ENCODE measurements at places on chromosomes 7 and 10.

DNA sequence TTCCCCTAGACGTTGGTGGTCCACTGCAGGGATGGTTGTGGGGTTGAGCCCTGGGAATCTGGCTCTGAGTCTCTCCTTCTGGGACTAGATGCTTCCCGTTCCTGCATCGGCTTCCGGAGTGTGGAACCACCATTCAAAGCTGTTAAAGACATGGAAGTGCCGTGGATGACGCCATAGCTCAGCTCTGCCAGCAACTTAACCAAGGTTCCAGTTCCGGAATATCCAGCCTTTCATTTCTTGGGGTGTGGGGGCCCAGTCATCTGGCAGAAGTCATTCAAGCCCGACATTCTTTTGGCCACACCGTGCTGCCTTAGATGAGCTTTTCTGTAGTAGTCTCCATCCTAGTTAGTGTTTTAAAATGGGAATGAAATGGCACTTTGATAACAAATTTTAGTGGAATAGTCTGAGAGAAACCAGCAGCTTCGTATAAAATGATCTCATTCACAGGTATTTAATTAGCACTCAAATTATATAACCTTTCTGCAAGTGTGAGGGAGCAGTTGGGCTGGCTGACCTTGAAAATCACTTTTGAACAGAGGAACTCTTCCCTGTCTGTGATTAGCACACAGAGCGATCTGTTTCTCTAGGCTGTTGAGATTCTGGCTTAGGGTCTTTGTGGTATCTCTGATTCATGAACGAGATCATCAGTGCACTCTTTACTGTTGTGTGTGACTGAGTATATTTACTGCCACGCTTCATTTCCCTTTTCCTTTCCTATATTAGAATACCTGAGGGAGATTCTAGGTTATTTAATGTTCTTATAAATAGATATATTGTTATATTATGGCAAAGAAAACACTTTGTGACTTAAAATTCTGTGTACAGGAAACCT is 19.9 kb downstream of the LMTK2 start:
- no peak for DNase-seq

GRCh38 chr10:35598379-35598778 is 6.8 kb upstream of the GJD4 start:
- DNase-seq = no peak

- DNase-seq = no peak
Measured at GRCh38 chr7:22372863-22373262, 15.9 kb upstream of the RAPGEF5 start.

DNA sequence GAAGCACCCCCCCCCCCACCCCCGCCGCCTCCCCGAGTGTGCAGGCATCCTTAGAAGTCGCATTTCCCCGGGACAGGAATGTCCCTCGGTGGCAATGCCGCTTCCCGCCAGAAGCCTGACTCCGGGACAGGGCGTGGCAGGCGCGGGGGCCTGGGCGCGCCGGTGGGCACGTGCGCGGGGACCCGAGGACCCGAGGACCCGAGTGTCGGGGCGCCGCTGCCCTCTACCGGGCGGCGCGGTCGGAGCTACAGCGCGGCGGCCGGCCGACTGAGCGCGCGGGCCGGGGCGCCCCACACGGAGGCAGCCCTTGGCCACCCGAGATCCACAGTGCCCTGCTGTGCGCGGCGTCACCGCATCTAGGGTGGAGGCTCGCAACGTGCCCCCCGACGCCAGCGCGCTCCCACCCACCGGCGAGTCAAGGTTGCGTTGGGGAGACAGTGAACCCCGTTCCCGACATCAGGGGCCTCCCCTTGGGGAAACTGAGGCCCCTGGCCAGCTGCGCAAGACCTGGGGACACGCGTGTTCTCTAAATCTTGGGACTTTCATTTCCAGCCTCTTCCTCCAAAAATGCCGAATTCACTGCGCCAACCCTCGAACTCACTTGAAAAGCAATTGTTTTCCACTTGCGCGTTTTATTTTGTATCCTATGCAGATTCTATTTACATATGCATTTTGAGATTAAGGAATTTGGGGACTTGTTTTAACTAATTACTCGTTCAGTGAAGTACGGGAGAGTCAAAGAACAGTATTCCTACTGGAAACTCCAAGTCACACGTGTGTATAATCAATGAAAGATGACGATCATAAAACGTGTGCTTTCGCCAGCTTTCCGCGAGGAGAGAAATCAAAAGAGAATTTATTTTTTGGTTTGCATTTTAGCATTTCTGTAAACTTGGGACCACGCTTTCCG is 3.1 kb upstream of the CUX1 start:
- DNase-seq = no peak

DNA sequence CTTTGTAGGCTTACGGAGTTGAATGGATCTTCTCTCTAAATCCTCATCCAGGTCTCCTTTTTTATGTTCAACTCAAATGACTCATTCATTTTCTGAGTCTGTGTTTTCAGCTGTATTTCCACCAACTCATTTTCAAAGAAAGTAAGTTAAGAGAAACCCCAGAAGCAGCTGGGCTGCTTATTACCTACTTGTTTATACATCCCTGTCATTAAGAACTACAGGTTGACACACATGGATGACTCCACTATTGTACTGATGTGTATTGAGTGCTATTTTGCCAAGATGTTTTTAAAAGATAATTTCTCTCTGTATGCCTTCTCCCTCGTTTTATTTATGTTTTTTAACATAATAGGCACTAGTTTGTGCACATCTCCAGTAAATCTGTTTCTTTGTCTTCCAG is 41.9 kb downstream of the DGKI start:
- no peak for DNase-seq

DNA sequence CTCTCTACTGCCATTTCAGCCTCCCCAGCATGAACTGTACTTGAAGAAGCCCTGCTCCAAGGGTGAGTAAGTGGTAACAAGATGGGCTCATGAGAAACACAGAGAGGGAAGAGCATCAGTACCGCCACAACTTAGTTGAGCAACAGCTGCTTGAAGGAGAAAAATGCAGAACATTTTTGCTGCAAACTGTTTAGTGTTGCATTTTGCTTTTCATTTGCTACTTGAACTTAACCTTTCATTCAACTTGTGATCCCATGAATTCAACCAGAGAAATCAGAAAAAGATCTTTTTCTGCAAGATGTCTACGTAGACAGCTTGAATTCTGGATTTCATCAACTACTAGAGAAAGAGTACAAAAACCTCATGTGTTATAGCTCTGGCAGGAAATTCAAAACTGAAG is 40.7 kb downstream of the ANK3 start:
- DNase-seq = no peak

DNA sequence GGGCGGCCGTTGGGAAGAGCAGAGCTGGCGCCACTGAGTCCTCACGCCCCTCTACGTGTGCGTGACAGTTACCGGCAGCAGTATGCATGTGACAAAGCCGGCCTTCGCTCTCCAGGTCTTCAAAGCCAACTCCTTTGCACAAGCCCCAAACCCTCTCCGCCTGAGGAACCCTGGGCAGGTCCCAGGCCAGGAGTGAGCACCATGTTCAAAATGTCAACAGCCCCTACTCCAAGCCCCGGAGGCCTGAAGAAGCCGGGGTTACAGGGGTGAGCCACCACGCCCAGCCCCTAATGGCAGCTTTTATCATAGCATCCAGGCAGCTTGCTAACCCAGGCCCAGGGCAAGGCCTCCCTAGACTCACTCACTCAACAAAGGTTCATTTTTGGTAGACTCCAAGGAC is 70.8 kb downstream of the OAT start:
- no peak for DNase-seq

DNA sequence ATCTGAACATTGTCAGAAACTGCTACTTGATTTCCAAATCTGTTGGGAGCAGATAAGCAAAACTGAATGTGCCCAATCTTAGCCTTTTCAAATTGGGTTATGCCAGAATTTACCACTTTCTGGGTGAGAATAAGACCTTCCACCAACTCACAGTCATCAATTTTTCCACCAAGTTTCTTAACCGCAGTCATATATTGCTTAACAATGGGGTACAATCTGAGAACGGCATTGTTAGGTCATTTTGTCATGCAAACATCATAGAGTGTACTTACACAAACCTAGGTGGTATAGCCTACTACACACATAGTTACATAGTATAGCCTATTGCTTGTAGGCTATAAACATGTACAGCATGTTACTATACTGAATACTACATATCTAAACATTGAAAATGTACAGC is 16.0 kb downstream of the MRPS33 start:
- DNase-seq = no peak

DNA sequence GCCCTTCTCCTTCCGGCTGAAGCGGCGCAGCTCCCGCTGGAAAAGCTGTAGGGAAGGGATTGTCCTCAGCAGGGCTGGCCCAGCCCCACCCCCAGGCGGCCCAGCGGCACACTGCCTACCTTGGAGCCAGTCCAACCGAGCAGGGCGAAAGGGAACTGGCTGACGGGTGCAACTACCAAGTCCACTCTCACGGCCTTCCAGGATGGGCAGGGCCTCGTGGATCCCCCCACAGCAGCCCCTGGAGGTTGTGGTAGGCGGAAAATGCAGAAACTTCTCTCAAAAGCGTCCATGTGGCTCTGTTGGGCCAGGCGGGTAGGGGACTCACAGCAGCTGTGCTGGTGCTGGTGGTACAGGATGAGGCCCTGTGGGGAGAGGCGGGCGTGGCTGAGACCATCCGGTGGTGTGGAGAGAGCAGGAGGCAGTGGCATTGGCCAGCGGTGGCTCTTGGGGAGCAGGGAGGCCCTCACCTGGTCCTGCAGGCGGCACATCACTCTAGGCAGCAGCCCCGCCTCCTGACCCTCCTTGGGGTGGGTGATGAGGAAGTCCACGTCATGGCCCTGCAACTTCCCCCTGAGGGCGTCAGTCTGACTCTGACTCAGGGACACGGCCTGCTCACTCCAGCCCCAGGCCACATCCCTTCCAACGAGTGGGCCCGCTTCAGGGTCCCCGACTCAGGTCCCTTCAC is 8.4 kb upstream of the PGAM2 start:
- DNase-seq = peak; percentile 88

DNA sequence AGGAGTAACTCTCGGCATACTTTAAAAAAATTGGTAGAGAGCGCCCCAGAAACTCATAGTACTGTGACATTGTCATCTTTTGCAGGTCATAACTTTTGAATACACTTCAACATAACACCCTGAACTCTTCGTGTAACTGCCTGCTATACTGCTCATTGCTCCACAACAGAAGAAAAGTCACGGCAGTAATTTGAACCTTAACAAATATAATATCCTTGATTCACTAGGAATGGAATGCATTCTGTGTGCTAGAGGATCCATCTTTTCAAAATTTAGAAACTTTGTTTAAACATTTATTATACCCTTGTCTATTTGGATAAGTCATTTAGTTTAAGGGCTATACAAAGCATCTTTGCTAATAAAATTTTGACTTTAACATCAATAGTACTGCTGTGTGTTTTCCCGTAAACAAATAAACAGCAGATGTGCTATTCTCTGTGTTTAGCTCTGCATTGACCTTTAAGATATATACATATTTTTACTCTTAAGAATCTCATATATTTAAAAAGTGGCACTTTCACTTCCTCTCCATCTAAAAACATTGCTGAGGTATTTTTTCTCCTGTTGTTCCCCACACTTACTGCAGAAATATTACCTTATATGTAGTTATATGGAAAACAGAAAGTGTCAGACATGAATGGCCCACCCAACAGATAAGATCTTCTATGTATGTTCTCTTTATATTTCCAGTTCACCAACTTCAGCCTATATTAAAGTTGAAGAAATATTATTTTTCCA is 217.6 kb upstream of the TMEM229A start:
- DNase-seq = no peak

DNA sequence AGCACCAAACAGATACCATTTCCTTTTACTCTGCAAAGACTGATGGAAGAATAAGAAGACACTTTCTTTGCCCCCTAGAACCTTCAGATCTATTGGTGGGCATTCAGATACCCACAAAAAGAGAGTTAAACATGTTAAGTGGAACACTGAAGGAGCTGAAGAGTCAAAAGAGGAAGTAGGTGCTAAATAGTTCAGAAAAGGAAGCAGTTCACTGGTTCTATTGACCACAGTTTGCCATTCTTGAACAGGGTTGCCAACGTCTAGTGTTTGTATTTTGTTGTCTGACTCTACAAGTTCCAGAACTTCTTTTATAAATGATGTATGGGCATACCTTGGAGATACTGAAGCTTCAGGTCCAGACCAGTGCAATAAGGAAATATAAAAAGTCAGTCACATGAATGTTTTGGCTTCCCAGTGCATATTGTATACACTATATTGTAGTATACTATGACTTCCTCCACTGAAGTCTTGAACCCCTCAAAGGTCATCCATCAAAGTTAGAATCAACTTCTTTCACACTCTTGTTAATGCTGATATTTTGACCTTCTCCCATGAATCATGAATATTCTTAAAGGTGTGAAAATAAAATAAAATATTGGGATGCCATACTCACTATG is 47.5 kb upstream of the AGR3 start:
- no peak for DNase-seq

DNA sequence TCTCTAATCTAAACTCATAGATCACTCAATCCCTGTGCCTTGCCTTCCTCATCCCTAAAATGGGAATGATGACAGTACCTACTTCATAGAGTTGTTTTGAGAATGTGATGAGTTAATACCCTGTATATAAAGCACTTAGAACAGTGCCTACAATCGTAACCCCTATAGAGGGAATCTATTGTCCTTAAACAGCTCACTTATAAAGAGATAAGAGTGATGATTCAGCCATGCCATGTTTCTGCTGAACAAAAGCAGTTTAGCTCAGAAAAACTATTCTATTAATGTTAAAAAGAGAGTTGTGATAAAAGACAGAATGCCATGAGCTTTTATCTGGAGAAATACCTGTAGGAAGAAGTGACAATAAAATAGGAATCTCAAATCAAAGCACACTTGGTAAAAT is 63.6 kb downstream of the CUBN start:
- no peak for DNase-seq

GRCh38 chr7:149635561-149636329 is 137.6 kb downstream of the ZNF467 start:
- no peak for DNase-seq

GRCh38 chr7:101562531-101563197 is 66.4 kb downstream of the MYL10 start:
- DNase-seq = no peak

DNA sequence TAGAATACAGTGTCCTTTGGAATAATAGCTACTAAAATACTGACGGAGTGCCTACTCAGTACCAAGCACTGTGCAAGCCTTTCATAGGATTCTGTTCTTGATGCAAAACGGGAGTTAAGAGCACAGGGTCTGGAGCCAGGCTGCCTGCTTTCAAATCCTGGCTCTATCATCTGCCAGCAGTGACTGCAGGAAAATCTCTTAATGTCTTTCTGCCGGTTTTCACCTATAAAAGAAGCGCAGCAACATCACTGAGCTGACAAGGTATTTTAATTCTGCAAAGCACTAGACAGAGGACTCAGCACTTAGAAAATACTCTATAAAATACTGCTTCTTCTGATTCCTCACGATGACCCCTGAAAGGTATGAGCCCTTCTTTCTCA is 659 bp downstream of the FIGNL1 start:
- DNase-seq = no peak

DNA sequence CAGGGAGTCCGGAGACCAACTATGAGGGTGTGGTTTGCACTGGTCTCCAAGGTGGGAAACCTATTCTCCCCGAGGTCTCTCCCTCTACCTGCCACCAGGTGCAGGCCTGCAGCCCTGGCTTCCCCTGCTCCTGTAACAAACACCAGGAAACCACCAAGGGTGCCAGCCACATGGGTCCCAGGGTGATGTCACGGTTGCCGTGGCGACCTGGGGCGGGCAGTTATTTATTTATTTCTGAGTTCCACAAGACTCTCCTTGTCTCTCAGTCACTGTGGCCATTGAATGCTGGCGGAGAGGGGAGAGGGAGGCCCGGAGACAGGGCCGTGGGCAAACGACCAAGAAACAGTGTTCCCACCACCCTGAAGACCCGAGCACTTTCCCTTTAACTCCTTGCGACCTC is 27.0 kb downstream of the MMD2 start:
- no peak for DNase-seq

Measured in ascending aorta (tissue), 2 donors.